Aorta (tissue), 5 donors: ENCODE measurements at places on chromosomes 16 and 17. TPM values are rescaled to one million over a fixed set of nuclear protein-coding genes. Genes with fewer than 3 reads are reported as not detected.

DNA sequence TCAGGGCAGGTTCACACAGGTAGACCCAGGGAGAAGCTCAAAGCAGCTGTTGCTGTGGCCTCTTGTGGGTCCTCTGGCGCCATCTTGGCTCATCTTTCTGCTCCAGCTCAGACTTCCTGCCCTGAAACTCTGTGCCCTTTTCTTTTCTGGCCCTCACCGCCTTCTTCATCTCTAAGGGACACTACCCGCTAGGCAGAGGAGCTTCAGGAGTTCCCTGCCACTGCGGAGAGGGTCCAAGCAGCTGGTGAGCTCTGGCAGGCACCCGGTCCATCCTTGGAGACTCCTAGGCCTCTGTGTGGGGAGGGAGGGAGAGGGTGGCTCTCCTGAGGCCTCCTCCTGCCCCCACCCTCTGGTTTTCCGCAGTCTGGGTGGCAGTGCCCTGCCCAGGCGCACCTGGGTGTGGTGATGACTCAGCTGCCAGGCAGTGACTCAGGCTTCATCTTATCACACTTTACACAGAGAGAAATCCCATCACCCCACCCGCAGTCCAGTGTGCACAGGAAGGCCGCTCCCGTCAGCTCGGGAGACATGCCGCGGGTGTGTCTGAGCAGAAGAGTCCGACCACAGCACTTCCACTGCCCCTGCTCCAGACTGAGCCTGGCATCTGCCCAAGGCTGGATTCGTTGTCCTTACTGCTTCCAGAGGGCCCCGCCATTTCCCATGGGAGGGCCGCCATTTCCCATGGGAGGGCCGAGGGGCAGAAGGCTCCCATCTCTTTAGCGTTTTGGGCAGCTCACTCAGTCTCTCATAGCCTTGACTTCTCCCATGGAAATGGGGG is 7.3 kb downstream of the NT5C start:
- no peak overlapping the region for H3K4me3 ChIP-seq
- no peak overlapping the region for H3K27ac ChIP-seq
- H3K4me1 ChIP-seq = no peaks in the 10 kb centered on the region

DNA sequence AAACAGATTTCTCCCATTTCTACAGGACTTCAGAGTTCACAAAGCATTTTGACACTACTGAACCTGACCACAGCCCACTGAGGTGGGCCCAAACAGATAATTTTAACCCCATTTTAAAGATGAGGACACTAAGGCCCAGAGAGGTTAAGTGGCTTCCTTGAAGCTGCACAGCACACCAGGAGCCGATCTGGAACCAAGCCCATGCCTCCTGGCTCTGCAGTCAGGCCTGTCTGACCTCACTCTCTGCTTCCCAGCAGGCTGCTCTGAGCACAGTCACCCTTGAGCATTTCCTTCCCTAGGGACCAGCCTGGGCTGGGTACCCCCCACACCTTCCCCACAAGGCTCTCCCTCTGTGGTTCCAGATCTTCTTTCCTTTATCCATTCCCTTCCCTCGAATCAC is 252.2 kb downstream of the ENGASE start:
- H3K27ac ChIP-seq = no peak overlapping the region
- no peaks in the 10 kb centered on the region for H3K36me3 ChIP-seq
- no peak overlapping the region for H3K4me3 ChIP-seq
- no peaks in the 10 kb centered on the region for H3K27me3 ChIP-seq
- no peaks in the 10 kb centered on the region for H3K4me1 ChIP-seq

Gene KRTAP17-1
- total RNA-seq = not detected

Gene TMIGD1
- total RNA-seq = not detected

Gene IL32
- total RNA-seq = 71.6 TPM

Gene WNT9B
- total RNA-seq = 0.57 TPM

DNA sequence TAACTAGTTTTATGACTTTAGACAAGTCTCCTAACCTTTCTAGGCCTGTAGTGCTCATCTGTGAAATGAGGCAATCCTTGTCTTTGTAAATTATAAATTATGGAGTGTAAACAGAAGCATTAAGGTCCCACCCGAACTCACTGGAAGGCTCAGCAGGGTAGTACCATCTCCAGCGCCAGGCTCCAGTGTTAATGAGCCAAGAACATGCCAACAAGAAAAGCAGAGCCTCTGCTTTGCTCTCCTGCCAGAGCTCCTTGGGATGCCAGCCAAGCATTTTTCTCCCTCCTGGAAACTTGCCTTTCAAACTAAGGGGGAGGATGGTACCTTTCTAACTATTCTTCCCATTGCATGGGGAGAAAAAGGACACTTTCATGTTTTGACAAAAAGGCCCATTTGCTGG is 14.9 kb downstream of the LIMD2 start:
- no peak for DNase-seq
- H3K27me3 ChIP-seq = no peaks in the 10 kb centered on the region
- H3K4me3 ChIP-seq = no peak overlapping the region

- H3K36me3 ChIP-seq = no peaks in the 10 kb centered on the region
- no peak overlapping the region for H3K4me3 ChIP-seq
- no peak for DNase-seq
- H3K4me1 ChIP-seq = no peaks in the 10 kb centered on the region
Measured at GRCh38 chr16:57366544-57367040, 5.7 kb upstream of the CX3CL1 start.

Gene KDM8
- 4.3 TPM for total RNA-seq

GRCh38 chr17:51427323-51427811 is 167.0 kb downstream of the UTP18 start:
- no peak overlapping the region for H3K4me3 ChIP-seq
- no peak overlapping the region for H3K27ac ChIP-seq
- no peak for DNase-seq
- no peaks in the 10 kb centered on the region for H3K4me1 ChIP-seq
- no peaks in the 10 kb centered on the region for H3K27me3 ChIP-seq

DNA sequence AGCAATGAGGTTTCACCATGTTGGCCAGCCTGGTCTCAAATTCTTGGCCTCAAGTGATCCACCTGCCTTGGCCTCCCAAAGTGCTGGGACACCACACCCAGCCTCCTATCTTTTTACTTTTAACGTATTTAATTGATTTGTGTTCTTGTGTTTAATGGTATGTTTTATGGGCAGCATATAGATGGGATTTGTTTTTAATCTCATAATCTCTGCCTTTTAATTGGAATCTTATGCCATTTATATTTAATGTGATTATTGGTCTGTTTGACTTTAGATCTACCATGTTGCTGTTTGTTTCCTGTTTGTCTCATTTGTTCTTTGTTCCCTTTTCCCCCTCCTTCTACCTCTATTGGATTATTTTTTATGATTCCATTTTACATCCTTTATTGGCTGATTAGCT is 12.2 kb downstream of the SLC26A11 start:
- H3K4me3 ChIP-seq = no peak overlapping the region
- peaks cover 9% of the 10 kb centered on the region for H3K36me3 ChIP-seq
- H3K27me3 ChIP-seq = no peaks in the 10 kb centered on the region
- H3K27ac ChIP-seq = no peak overlapping the region
- H3K4me1 ChIP-seq = no peaks in the 10 kb centered on the region
- DNase-seq = no peak

Gene C17orf67
- 5.0 TPM for total RNA-seq

Gene SBK1
- 0.16 TPM for total RNA-seq

Gene KRT39
- not detected for total RNA-seq

Gene SLC13A2
- not detected for total RNA-seq
